Right forelimb (tissue), 1 donor: ENCODE measurements at places on chromosomes 5 and 9.

DNA sequence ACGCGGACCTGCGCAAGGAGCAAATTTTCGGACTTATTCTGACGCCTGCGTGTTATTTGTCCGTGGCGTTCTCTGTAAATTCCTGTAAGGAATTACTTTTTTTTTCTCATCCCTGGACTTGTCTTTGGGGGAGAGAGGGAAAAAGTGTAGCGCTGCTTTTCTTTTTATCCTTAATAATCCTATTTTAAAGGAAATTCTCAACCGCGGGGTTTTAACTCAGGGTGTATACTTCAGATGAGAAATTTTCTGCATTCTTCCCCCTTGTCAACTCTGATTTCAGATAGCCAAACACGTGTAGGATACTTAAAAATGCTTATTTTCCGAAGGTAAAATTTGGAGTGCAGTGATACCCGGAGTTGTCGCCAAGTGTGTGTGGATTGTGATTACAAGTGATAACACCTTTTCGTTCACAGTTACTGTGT lies 853 bp downstream of the DCP2 start:
- DNase-seq: no peak

DNA sequence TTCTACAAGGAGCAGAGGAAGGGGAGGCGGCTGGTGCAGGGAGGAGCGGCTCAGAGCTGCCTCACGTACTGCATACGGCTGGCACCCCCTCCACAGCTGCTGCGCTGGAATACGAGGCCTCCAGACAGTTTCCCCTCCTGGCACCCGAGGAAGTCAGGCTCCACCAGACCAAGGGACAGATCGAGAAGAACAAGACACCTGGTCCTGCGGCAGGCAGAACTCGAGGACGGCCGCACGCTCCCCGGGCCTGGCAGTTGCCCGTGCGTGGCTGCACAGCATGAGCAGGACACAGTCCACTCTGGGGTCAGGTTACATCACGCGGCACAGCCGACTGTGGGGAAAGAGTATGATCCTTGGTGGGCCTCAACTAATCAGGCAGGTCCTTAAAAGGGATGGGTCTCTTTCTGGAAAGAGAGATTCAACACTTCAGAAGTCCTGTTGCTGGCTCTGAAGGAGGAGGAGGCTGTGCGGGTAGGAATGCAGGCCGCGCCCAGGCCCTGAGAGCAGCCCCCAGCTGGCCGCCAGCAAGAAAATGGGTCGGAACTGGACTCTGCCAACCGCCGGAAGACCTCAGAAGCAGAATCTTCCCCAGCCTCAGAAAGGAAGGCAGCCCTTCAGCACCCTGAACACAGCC lies 11.6 kb downstream of the UBAC1 start:
- DNase-seq: no peak

DNA sequence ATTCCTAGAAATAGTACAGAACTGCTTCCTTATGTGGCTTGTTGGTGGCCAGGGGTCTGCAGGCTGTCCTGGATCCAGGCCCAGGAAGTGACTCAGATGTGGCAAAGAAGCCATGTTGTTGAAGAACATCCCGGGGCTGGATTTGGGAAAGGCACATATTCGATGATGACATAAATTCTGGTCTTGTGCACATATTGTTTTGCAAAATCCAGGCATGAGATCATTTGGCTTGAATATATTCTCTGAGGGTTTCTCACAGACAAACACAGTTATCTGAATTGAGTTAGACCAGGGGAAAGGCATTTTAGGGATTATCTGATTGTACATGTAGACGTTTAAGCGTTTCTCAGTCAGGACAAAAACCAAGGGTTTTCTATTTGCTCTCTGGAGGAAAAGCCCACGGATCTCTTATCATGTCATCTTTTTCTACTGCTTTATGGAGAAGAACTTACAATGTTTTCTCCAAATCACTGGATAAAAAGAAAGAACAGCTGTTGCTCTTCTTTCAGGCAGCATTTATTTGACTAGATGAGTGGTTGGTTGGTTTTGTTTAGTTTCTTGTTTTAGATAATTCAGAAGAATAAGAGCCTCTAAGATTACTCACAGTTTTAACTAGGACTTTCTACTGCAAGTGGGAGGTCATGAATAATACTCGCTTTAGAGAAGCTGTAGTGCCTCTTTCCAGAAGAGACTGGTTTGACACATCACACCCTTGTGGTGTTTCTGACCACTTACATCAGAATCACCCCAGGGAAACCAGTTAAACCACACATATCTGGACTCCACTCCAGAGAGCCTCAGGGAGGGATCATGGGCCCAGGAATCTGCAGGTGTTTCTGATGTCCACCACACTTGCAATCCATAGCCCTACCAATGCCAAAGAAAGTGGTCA lies 29.5 kb upstream of the LHFPL2 start:
- DNase-seq: peak; percentile 79

DNA sequence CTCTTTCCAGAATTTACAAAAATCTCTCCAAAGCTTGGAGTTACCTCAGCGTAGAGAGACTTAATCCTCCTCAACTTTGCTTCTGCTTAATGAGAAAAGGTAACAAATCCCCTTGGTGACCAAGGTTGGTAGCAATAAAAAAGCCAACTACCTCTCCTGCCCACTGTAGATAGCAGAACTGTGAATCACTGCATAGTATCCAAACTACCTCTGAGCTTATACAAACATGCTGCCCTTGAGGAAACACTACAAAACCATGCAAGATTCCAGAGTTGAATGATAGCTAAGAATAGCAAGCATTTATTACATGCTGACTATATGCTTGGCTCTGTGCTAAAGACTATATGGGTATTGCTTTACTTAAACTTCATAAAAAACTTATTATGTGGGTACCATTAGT lies 2.8 kb upstream of the ADAMTS12 start:
- DNase-seq: no peak

- DNase-seq: no peak
Measured at GRCh38 chr9:37446401-37446800, 18.8 kb downstream of the ZBTB5 start.

DNA sequence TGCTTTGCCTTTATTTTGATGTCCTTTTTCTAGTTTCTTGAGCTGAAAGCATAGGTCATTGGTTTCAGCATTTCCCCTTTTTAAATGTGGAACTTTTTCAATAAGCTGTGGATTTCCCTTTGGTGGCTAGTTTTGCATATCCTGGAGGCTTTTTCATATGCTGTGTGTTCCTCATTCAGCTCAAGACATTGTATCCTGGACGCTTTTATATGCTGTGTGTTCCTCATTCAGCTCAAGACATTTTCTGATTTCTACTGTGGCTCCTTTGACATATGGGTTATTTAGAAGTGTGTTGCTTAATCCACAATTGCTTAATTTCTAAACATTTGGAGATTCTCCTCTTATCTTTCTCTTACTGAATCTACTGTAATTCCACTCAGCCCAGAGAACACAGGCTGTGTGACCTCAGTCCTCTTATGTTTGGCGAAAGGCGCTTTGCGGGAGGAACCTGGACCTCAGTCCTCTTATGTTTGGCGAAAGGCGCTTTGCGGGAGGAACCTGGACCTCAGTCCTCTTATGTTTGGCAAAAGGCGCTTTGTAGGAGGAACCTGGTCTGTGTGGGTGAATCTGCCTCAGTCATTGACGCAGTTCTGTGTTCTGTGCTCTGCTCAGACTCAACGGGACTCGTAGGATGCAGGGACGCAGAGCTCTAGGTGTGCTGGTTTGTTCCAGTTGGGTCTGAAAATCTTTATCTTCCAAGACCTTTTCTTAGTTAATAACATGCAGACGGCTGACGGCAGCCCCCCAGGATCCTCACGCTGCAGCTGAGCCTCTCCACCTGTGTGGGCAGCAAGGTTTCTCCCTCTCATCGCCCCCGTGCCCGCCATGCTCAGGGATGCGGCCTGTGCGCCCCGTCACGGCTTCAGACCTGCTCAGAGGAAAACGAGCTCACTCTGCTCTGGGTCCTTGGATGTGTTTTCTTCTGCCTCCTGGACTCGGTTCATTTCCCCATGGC lies 6.0 kb upstream of the SLC9A3 start:
- DNase-seq: no peak

DNA sequence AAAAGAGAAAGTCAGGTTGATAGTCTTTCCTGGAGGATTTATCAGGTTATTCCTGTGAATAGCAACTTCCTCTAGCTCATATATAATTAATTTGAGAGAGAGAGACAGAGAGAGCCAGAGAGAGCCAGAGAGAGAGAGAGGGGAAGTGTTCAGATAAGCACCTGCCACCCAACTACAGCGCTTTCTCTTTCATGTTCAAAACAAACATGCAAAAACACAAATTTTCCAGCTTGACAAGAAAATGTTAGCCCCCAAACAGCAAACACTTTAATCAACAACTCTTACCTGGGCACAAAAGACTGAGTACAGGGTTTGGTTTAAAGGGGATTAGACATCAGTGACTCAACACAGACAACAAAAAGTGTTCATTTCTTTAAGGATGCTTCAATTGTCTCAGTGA lies 61.7 kb upstream of the PLPP6 start:
- no peak for DNase-seq

GRCh38 chr5:86862093-86862492 lies 244.4 kb downstream of the COX7C start:
- no peak for DNase-seq

DNA sequence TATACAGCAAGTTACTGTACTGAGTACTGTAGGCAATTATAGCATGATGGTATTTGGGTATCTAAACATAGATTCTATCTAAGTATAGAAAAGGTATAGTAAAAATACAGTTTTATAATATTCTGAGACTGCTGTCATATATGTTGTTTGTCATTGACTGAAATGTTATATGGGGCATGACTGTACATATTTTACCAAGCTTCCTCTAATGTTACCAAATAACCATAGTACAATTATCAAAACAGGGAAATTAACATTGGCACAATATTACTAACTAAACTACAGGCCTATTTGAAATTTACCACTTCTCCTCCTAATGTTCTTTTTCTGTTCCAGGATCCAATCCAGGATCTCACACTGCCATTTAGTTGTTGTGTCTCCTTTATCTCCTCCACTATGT lies 18.5 kb downstream of the NPR3 start:
- no peak for DNase-seq

- no peak for DNase-seq
Measured at GRCh38 chr9:123253204-123253603, 15.2 kb downstream of the STRBP start.

- no peak for DNase-seq
Measured at GRCh38 chr5:103407402-103407801, 148.8 kb downstream of the MACIR start.

- DNase-seq: no peak
Measured at GRCh38 chr9:126956917-126957686, 42.5 kb downstream of the RALGPS1 start.

GRCh38 chr9:91785447-91785842 lies 164.6 kb downstream of the ROR2 start:
- DNase-seq: no peak

- DNase-seq: no peak
Measured at GRCh38 chr5:82004511-82004910, 32.7 kb downstream of the ATG10 start.

GRCh38 chr9:78559449-78559885 lies 262.5 kb downstream of the PSAT1 start:
- no peak for DNase-seq

GRCh38 chr9:78548670-78549069 lies 251.7 kb downstream of the PSAT1 start:
- no peak for DNase-seq

DNA sequence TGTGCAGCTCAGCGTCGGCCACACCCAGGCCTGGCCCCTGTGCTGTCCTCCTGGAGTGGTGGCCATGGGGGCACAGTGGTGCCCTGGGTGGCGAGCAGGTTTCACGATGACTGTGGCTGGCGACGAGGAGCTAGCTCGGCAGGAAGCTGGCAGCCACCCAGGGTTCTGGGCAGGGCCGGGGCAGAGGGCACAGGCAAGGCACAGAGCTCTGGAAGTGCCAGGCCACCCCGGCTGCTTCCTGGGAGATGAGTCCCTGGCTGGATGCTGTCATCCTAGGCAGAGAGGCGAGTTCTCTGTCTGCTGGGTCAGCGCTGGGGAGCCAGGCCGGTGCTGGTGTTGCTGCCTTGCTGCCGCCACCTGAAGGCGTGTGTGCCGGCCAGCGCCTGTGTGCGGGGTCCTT lies 51.7 kb downstream of the RXRA start:
- DNase-seq: no peak

DNA sequence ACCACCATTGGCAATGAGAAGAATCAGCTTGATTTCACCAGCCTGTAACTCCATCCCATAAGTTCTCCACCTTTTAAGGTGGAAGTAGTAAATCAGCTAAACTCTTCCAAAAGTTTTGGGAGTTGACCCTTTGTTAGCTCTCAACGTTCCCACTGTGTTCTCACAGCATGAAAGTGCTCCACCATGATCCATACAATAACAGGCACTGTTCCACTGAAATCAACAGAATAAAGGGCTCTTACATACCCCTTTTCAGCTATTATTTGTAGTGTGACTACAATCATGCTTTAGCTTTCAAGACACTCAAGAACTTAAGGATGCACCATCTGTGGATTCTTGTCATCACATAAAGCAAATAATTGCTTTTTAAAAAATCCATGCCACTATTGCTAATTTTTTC lies 81.6 kb downstream of the PPP2R2B start:
- no peak for DNase-seq

- DNase-seq: peak; percentile 13
Measured at GRCh38 chr9:99003308-99003707, 59.6 kb downstream of the COL15A1 start.

GRCh38 chr9:6793203-6793602 lies 35.4 kb downstream of the KDM4C start:
- DNase-seq: no peak

GRCh38 chr5:15234366-15234765 lies 265.6 kb upstream of the FBXL7 start:
- no peak for DNase-seq

GRCh38 chr9:109907400-109907799 lies 127.4 kb downstream of the PALM2AKAP2 start:
- no peak for DNase-seq

DNA sequence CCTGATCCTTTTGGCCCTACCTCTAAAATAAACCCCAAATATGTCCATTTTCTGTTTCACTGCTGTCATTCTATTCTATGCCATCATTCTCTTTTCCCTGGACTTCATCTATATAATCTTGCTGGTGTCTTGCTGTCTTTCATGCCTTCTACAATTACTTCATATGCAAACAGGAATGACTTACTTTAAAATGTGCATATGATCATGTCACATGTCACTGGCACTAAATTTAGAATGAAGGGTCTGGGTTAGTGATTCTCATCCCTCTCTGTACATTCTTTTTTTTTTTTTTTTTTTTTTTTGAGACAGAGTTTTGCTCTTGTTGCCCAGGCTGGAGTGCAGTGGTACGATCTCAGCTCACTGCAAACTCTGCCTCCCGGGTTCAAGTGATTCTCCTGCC lies 22.9 kb downstream of the FAF2 start:
- no peak for DNase-seq

- no peak for DNase-seq
Measured at GRCh38 chr5:90638878-90639277, 80.3 kb downstream of the ADGRV1 start.

DNA sequence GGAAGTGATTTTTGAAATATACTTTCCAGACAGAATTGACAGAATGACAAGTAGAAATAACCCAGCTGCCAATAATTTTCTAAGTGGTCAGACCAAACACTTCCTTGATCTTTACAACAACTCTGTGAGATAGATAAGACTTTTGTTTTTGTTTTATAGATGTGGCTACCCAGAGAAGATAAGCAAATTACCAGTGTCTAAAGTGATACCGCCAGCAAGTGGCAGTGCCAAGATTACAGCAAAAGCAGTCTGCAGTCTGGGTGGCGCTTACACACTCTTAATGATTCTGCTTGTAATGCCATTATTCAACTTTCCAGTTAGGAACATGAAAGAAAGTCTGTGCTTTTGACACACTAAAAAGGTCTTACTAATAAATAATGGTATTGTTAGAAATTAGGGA lies 92.1 kb downstream of the HCN1 start:
- DNase-seq: no peak
